Muscle of leg (tissue), 16 donors: ENCODE measurements at places on chromosomes 5 and 9.

DNA sequence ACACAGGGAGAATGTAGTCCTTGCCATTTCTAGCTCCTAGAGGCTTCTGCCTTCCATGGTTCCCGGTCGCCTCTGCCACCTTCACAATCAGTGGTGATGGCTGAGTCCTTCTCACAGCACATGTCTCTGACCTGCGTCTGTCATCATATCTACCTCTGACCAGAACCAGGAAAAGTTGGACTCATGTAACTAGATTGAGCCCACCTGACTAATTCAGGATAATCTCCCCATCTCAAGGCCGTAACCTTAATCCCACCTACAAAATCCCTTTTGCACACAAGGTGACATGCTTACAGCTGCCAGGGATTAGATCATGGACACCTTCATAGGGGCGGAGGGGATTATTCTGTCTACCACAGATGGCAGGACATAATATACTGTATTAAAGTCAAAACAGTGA lies 375.6 kb downstream of the ICE1 start:
- no peak for DNase-seq

- no peak for DNase-seq
Observed at GRCh38 chr9:126687930-126688461, 74.3 kb downstream of the LMX1B start.

GRCh38 chr5:111557111-111557510 lies 44.8 kb upstream of the STARD4 start:
- no peak for DNase-seq

- peak; percentile 87 for DNase-seq
Observed at GRCh38 chr5:163964671-163965070, 459.3 kb downstream of the MAT2B start.

- DNase-seq = no peak
Observed at GRCh38 chr5:131171276-131171810, 599 bp downstream of the LYRM7 start.

GRCh38 chr9:74122661-74123060 lies 374.5 kb upstream of the RORB start:
- no peak for DNase-seq

DNA sequence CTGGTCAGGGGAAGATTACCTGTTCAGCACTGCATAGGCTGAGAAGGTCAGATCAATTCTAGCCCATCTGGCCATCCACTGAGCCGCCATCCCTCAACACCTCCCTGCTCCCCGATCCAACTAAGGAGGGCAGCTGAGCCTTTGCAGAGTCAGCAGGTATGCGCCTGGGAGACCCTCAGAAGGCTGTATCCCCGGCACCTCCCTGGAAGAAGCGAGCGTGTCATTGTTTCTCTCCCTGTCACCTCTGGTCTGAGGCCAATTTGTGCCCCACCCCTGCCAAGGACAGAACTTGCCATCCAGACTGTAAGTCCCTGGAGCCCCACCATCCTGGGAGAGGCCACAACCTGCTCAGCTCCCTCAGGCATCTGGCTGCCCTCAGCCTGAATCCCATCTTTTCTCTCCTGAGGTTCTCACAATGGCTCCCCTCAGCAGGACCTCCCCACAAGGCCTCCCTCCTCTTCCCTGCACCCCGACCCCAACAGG lies 2.6 kb downstream of the CLTB start:
- DNase-seq = no peak

- peak; percentile 5 for DNase-seq
Observed at GRCh38 chr9:5073701-5074100, 88.6 kb downstream of the JAK2 start.
